Omental fat pad (tissue), 4 donors: ENCODE measurements at places on chromosomes 7 and 10.

GRCh38 chr10:60934215-60935175, 9.5 kb downstream of the RHOBTB1 start:
- no peak for DNase-seq

DNA sequence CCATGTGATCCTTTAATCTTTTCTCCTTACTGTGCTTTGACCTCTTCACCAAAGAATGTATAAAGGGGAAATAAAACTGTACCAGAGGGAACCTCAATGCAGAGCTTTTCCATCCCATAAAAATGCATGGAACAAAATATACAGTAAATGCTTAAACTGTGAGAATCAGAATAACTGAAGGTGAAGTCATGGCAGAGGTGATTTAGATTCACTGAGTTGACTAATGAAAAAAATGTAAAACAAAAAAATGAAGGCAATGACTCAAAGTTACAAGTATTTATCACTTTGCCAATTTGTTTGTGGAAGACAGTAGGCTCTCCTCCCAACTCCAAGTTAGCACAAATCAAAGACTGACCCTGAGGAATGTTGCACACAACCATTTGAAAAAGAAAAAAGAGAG, 1331.6 kb upstream of the SORCS1 start:
- DNase-seq = no peak

GRCh38 chr7:50657912-50658311, 92.7 kb upstream of the DDC start:
- DNase-seq = no peak

GRCh38 chr7:155490697-155491628, 33.0 kb downstream of the EN2 start:
- no peak for DNase-seq

- DNase-seq = no peak
Observed at GRCh38 chr7:78444267-78444666, 645.7 kb downstream of the PHTF2 start.
